Dermis microvascular lymphatic vessel endothelial cell (primary cell): ENCODE measurements at places on chromosomes 5 and 9. TPM values are rescaled to one million over a fixed set of nuclear protein-coding genes. Genes with fewer than 3 reads are reported as not detected.

DNA sequence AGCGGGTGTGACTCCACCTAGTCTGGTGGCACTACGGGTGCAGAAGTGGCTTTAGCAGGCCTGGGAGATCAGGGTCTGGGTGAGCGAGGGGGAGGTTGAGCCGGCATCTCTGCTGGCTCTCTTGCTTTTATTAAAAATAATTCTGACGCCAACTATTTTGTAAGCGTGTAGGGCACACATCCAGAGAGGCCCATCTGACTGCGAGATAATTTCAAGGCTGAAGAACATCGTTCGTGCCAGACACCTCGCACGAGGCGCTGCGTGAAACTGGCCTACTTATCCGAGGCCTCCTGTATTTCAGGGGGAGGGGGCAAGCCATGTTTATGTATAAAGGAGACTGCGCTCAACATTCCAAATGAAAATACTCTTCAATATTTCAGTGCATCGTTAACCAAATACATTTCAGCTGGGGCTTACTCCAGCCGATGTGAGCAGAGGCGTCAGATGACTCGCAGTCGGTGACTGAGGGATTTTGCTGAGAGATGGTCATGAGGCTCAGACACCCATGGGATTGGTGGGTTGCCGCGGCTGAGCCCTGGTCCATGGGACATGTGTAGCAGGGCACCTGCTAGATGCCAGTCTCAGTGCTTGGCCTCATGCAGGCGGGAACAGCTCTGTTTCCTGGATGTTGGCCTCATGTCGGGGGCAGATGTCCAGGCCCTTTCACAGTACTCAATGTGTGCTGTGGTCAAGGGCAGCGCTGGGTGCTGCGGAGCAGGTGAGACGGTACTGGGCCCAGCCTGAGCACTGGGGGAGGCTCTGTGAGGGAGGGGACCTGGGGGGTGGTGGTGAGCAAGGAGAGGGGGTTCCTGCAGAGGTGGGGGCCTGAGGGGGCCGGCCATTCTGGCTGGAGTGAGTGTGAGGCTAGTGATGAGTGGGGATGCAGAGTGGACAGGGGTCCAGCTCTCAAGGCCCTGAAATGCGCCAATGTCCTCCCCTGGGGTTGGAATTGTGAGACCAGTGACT, 201.5 kb downstream of the DAB2IP start:
- DNase-seq = no peak

- no peak for DNase-seq
Measured at GRCh38 chr5:75616971-75617621, 5.8 kb downstream of the ANKDD1B start.

- no peak for DNase-seq
Measured at GRCh38 chr9:82242285-82242963, 253.9 kb downstream of the SPATA31D1 start.

IL3 gene
- total RNA-seq = not detected in 2 replicates

ELOVL7 gene
- 0.13 and 0.51 TPM in 2 replicates for total RNA-seq

GRCh38 chr9:126788634-126789349, 16.0 kb upstream of the ZBTB43 start:
- no peak for DNase-seq

SPINK6 gene
- not detected in 2 replicates for total RNA-seq

DAB2IP gene
- 15.3 and 25.4 TPM in 2 replicates for total RNA-seq

DNA sequence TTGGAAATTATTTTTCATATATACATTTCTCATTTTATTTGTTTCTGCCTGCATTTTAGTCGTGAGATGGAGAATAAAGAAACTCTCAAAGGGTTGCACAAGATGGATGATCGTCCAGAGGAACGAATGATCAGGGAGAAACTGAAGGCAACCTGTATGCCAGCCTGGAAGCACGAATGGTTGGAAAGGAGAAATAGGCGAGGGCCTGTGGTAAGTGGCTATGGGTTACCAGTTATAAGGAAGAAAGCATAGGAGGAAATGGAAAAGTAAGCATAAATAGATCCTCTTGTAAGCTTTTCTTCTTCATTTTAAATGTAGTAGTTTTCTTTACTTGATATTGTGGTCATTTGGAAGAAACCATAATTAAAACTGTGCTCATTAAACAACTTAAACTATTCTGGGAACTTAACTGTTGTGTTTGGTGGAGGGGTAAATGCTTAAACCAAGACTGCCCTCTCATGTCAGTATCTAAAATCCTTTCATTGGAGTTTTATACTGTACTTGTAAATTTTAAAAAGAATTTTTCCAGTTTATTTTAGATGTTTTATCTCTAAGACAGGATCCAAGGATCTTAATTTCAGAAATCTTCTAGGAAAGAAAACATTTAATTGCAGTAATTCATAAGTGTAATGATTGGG, 41.3 kb downstream of the MAP3K1 start:
- no peak for DNase-seq

DNA sequence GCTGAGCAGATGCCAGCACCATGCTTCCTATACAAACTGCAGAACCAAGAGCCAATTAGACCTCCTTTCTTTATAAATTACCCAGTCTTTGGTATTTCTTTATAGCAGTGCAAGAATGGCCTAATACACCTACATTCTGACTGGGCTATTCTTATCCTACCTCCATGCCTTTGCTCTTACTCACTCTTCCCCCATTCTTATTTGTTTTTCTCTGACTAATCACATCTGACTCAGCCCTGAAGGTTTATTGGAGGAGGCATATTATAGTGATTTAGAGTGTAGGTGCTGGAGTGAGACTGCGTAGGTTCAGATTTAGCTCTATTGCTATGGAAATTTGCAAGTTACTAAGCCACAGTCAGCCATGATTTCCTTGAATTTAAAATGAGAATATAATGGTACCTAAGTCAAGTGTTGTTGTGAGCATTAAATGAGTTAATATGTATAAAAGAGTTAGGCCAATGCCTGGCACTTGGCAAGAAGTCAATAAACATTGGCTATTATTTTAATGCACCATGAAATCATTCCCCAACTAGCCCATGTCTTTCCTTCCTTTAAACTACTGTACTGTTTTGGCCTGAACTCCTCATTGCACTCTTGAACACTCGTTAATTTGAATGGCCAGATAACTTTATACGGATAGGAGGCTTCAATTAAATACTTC, 531.2 kb upstream of the ZNF608 start:
- peak; percentile 23 for DNase-seq

DNA sequence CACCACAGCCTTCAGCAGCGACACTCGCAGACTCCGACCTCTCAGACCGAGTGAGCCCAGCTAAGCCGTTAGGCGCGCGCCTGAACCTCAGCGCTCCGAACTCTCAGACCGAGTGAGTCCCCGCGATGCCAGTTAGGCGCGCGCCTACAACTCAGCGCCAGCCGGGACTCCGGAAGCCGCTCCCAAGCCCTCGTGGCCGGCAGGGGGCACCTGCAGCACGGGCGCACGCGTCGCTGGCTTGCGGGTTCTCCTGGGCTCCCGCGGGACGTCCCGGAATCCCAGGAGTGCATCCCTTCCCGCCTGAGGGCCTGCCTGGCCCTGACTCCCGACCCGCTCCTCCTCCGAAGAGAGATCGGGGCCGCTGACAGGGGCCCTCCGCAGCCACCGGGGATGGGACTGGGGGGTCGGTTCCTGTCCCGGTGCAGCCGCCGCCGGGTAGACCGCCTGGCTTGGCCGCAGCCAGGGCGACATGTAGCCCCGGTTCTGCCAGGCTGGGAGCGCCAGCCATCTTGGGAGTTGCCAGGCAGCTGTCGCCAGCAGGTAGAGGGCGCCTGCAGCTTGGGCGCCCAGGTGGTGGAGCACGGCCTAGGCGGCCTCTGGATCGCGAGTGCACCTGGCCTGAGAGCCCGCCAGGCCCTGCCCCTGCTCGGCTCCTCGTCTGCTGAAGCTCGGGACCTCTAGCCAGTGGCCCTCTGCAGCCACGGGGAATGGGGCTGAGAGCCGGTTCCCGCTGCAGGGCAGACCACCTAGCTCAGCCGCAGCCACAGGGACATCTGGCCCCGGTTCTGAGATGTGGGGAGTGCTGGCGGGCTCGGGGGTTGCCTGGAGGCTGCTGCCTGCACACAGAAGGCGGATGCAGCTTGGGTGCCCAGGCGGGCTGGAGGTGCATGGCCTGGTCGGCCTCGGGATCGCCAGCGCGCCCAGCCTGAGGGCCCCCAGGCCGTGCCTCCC, at the start of gene ANKRD18A:
ANKRD18A (minus strand) TSS at position 114 of the 951 bp plus-strand sequence. CDS start 311 bp downstream, outside the sequence.
- peak; percentile 64 for DNase-seq

- no peak for DNase-seq
Measured at GRCh38 chr5:35859101-35859661, 2.5 kb downstream of the IL7R start.

DNA sequence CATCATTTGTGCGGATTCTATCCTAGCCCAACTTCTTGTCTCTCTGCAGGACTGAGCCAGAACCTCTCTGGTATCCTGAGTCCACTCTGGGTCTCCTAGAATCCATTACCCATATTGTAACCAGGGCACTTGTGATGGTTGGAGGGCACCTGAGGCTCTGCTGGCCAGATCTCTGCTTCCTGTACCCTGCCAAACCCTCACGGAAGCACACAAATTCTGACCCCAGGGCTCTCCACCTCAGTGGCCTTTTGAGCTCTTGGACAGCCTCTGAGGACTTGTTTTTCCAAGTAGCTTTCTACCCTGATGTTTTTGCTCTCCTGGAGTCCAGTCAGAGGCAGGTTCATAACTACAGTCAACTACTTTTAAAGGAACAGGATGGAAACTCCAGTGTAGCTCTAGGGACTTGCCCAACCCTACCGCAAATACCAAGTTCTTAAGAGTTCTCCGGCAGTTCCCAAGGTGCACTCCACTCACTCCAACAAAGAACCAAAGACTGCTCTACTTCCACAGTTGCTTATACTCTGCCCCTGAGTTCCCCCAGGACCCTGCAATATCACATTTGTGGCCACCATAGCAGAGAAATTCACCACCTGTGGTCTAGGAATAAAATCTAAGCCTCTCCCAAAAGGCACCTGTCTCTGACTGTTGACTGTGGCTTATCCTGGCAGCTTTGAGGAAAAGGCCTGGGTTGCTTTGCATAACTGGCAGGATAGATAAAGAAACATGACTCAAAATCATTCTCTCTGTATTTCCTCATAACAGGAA, 9.6 kb downstream of the PIP5K1B start:
- no peak for DNase-seq

DNA sequence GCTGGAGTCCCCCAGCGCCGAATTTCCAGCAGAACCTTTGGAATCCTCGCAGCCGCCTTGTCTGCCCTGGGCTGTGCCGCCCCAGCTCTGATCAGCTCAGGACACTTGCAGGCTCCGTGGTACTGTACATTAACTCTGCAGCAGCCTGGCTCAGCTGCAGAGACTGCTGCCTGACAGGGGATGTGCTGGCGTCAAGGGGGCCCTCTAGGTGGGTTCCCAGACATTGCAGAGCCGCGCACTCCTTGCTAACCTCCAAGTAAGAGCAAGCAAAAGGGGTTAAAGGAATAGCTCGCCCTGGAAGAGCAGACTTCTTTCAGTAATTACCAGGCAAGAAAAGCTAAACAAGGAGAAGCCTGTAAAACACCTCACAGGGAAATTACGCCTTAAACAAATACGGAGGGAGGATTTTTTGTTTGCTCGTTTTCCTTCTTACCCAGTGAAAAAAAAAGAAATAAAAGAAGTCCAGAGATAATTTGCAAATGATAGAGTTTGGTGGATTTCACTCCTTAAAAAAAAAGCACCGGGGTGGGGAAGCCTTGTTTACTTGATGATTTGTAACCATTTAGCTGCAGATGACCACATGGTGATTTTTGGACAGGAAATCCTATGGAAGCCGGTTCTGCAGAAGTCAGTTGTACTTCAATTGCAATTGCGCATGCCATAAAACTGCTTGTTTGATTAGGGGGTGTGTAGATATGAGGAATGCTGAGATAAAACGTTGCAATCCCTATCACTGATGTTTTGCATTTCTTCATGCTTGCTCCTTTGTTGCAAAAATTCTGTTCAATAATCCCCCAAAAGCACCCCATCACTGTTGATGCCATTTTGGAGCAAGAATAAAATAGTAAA, 305.8 kb downstream of the PDE4D start:
- no peak for DNase-seq

DNA sequence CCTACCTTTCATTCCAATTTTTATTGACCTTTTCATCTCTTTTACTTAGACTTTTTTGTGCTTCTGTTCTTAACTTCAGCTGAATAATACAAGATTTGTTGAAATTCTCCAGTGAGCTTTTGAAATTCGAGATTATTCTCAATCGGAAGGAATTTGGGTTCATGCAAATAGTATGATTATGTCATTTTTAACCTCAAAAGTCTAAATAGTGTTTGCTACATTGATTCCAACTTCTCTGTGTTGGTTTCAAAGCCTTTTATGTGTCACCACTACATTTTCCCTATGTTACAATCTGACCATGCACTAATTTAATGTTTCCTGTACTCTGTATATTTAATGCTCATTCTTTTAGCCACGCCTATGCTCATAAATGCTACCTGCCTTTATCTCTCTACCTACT, 44.1 kb downstream of the VPS13A start:
- DNase-seq = no peak

- DNase-seq = no peak
Measured at GRCh38 chr9:133528876-133529241, 4.1 kb upstream of the MYMK start.

GRCh38 chr9:121559183-121559582, 59.5 kb upstream of the GGTA1 start:
- peak; percentile 39 for DNase-seq

GRCh38 chr5:150438873-150439546, 10.5 kb downstream of the RPS14 start:
- DNase-seq = no peak

PCDHGA11 gene
- 4.0 and 5.4 TPM in 2 replicates for total RNA-seq

DNA sequence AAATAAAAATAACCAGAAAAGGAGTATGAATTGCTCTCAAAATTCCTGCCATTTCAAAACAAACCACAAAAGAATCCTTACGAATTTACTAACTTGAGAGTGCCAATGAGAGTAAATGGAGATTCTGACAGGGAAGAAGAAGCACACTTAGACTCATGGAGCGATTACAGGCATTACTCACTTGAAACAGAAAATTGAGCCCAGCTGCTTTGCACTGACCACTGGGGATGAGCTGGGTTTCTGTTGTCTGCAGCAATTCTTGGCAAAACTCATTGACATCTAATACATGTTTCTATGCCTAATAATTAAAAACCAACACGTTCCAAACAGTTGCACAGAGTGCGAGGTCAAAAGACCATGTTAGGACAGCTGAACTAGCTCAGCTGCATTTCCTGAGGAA, 731.6 kb downstream of the DNAH5 start:
- no peak for DNase-seq

PCDHB5 gene
- 0.51 and 1.4 TPM in 2 replicates for total RNA-seq
